Kidney (tissue), 22 donors: ENCODE measurements at places on chromosomes 13 and 19. TPM values are rescaled to one million over a fixed set of nuclear protein-coding genes. Genes with fewer than 3 reads are reported as not detected.

- no peak for DNase-seq
Measured at GRCh38 chr13:70864731-70865130, 756.5 kb upstream of the KLHL1 start.

GRCh38 chr13:80215368-80215767 is 125.6 kb downstream of the SPRY2 start:
- no peak for DNase-seq

- DNase-seq = no peak
Measured at GRCh38 chr13:86907156-86907555, 764.0 kb upstream of the SLITRK5 start.

GRCh38 chr13:106133025-106133424 is 402.4 kb downstream of the EFNB2 start:
- DNase-seq = no peak

The LYPD5 gene
- total RNA-seq = 4.2 TPM

The NALCN gene
- 2.4 TPM for total RNA-seq

The ZNF737 gene
- total RNA-seq = 22.7 TPM

The LILRB3 gene
- 10.0 TPM for total RNA-seq

The ZNF560 gene
- not detected for total RNA-seq
